ENCODE measurements at places on chromosomes 16 and 17.

GRCh38 chr16:87132361-87133014, 184.7 kb downstream of the C16orf95 start:
- no peak for DNase-seq

GRCh38 chr17:51660266-51660665, 399.9 kb downstream of the UTP18 start:
- DNase-seq: no peak

GRCh38 chr16:53091466-53092211, 36.8 kb downstream of the CHD9 start:
- DNase-seq: no peak

GRCh38 chr16:30027588-30028437, 3.3 kb downstream of the TLCD3B start:
- DNase-seq: no peak

GRCh38 chr16:79661578-79661977, 61.0 kb upstream of the MAF start:
- DNase-seq: no peak

DNA sequence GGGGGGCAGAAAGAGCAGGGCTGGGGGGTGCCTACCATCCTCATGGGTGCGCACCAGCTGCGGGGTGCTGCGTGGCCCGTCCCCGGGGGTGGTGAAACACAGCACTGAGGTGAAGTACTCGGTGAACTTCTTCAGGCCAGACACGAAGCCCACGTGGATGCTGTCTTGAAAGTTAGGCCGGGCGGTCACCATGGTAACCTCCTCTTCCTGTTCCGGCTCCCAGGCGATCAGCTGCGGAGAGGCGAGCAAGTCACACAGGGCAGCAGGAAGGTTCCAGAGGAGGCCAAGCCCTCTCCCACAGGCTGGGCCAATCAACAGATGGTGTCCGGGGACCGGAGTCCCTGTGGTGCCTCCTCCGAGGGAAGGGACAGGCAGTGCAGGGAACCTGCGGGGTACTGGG, 90.1 kb upstream of the CDC42EP4 start:
- peak; percentile 18 for DNase-seq

DNA sequence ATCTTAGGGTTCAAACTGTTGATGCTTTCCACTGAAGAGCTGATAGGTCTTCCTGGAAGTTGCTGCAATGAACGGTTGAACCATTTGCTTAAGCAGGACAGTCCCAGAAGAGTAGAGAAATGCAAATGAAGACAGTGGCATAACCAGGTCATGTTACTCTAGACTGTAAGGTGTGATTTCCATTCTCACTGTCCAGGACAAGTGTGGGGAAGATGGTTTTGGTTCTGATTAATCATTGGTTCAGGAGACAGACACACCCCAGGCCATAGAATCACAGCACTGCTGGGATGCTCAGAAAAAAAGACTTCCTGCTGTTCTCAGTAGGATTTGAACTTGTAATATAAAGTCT, 34.8 kb upstream of the XYLT2 start:
- no peak for DNase-seq

Data from activated T-helper 2 cell treated with anti-CD3 and anti-CD28 coated beads, Interferon-gamma antibody, Interleukin-2, Interleukin-4, amounts not matched to agents 10 μg/mL and 5 μg/mL and 100 μg/mL, durations not matched to agents 14 hours and 24 hours and 36 hours (primary cell).